HT-29 (cell line): ENCODE measurements at places on chromosomes 13 and 19.

- DNase-seq: no peak
Observed at GRCh38 chr19:56367829-56368711, 25.3 kb downstream of the ZNF582 start.

GRCh38 chr19:6802336-6803035 lies 30.0 kb downstream of the VAV1 start:
- DNase-seq: no peak

- DNase-seq: peak; percentile 49
Observed at GRCh38 chr13:77002590-77003190, 10.8 kb downstream of the CLN5 start.

DNA sequence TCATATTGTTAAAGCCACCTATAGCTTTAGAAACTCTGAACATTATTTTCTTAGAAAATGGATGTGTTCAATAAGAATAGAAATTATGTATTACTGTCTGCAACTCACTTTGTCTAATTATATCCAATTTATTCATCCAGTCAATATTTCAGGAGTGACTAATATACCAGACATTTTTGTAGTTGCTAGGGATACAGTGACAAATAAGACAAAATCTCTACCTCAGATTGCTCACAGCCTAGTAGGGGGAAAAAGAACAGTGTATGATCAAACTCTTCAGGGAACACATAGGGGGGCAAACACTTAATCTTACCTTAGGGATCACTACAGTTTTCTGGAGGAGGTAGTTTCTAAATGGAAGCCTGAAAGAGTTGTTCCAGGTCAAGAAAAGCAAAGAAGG lies 8.6 kb downstream of the BRCA2 start:
- no peak for DNase-seq

DNA sequence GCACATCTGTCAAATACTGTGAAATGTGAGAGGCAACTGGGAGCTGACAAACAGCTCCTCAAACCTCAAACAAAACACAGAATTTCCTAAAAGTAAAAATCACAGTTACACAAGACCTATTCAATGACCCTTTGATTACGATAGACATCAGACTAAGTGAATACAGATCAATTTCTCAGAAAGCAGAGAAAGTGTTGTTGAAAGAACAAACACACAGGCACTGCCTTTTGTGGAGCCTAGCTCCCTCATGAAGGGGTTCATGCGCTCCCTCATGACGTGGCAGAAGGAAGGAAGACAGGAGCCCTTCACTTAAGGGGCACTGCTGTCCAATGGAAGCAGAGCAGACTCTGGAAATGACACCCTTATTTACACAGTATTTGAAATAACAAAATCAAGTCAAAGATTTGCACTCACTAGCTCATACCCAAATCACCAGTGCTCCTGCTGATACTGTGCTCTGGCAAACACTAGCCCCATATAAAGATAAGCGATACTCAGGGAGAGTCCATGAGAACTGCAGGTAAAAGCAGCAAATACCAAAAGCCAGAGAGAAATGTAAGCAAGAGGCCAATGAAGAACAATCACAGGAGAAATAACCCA lies 144.9 kb downstream of the KLF12 start:
- DNase-seq: no peak

DNA sequence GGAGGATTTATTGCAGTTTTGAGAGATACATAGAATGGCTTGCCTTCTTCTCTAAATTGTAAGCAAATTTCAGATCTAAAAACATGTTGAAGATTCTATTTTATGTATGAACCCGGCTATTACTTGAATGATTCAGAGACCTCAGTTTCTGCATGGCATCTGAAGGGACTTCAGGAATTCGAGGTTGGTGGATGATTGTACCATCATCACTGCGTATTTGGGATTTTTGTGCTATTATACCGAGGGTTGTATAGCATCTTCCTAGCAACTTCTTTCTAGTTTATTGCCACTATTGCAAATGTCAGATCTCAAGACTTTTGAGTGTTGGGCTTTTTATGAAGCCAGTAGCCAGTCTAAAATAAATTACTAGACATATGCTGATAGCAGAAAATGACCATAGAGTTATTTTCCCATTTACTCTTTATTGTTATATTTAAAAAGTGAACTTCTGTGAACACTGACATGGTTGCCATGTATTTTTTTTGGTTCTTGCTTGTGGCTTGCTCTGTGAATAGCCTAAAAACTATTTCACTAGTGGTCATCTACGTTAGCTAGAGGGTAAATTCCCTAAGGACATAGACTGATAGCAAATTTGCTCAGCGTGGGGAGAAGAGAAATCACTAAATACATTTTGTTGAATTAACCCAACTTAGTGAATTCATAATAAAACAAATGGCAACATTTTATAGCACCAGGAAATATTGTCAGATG lies 70.6 kb upstream of the KLF12 start:
- no peak for DNase-seq

DNA sequence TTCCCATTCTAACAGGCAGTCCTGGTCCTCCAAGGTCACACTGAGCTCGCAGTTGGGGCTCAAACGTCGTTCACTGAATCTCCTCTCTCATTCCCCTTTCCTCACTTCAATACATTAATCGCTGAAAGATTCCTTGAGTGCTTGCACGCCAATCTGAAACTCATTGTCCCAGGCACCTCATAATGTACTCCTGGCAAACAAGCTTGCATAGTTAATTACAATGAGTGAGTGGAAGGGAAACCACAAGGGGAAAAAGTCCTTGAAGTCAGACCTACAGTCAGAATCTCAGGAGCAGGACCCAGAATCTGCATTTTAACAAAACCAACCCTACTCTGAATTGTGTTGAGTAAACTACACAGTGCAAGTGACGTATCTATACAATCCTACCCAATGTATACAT lies 86.9 kb downstream of the CRYL1 start:
- no peak for DNase-seq

DNA sequence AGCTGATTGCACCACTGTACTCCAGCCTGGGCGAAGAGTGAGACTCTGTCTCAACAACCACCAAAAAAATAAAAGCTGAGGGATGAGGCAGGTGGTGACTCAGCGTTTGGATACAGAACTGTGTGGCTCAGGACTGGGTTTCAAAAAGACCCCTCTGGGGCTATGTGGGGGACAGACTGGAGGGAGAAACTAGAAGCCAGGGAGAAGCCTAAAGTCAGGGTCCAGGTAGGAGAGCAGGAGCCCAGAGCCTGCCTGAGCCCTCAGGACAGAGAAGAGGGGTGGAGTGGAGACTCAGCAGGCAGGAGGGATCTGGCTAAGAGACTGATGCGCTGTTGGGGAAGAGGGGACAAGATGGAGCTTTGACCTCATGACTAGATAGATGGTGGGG lies 1.8 kb upstream of the CD37 start:
- DNase-seq: no peak

DNA sequence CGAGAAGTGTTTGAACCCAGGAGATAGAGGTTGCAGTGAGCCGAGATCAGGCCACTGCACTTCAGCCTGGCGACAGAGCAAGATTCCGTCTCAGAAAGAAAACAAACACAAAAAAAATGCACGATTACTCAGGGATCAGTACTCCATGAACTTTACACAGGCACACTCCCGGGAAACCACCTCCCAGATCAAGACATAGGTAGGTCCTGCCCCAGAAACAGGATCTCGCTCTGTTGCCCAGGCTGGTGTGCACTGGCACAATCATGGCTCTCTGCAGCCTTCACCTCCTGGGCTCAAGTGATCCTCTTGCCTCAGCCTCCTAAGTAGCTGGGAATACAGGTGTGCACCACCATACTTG lies 11.2 kb downstream of the VASP start:
- no peak for DNase-seq
